ENCODE measurements at places on chromosomes 7 and 10. TPM values are rescaled to one million over a fixed set of nuclear protein-coding genes. Genes with fewer than 3 reads are reported as not detected.
A peak's percentile ranks its signal among the peaks of the same experiment; 100 is the strongest.

- no peak for DNase-seq
Measured at GRCh38 chr7:31786326-31786725, 99.3 kb downstream of the PPP1R17 start.

TMEM229A gene
- not detected for total RNA-seq

GNGT1 gene
- total RNA-seq = not detected

GRCh38 chr10:132644527-132645246, 107.1 kb downstream of the INPP5A start:
- no peak for DNase-seq

GPR26 gene
- total RNA-seq = not detected

FRAT2 gene
- total RNA-seq = 3.0 TPM

CUZD1 gene
- 1.7 TPM for total RNA-seq

- no peak for DNase-seq
Measured at GRCh38 chr10:105044902-105045301, 403.8 kb downstream of the SORCS3 start.

DNA sequence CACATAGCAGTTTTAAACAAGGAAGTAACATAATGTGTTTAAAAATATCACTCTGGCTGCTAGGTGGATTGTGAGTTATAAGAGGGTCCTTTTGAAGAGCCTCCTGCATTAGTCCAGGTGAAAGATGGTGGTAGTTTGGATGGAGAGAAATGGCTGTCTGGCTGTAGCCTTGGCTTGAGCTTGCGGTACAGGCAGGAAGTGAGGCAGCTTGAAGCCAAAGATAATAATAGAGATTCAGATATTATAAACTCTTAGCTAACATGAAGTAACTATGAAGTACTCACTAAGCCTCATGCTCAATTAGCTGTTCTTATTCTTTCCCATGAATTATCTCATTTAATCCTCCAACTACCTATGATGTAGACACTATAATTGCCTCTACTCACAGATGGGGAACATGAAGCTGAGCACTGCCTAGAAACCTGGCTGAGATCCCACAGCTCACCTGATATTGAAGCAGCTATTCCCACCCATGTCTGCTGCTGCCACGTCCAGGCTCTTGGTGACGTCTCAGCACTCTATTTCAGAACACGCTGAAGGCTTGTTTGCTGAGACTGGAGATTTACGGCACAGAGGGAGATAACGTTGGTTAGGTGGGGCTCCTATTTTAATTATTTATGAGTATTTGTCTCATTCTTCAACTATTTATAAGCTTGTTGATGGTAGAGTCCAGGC, 10.4 kb downstream of the C10orf120 start:
- DNase-seq = no peak

NUTM2B gene
- total RNA-seq = 0.30 TPM

DNA sequence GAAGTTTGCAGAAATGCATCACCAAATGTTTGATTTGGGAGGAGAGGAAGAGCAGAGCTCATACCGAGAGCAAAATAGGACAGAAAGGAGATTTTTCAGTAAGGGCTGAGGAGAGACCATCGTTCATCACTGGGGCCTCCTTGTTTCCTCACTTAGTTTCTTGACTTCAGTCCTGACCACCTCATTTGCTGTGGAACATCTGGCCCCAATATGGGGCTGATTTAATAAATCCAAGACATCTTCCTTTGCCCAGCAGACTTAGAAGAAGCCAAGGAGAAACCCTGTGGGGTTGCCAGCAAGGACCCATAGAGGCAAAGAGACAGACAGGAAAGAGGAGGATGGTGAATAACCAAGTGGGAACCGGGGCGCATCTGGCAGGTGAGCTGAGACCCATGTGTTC, 60.4 kb downstream of the CHST3 start:
- no peak for DNase-seq

PTPRE gene
- total RNA-seq = 31.6 TPM

PNLIPRP1 gene
- total RNA-seq = not detected

KIAA1217 gene
- total RNA-seq = 0.53 TPM

ZNF804B gene
- not detected for total RNA-seq

DNA sequence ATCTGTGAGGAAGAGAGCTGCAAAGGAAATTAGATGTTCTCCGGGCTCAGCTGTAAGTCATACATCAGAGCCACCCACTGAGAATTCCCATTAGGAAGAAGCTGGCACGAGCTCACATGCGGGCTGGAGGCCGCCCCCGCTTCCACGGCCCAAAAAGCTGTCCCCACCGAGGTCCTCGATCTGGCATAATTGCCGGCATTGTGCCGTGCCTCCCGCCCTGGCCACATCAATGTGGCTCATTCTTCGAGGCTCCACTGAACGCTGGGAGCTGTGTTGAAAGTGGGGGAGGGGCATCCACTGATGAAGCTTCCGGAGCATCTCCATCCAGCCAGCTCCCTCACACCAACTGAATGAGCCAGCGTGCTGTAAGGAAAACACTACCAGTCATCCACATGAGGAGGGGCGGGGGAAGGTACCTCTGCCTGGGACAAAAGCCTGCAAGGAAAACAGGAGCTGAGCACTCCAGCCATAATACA, 173.1 kb downstream of the PTPRN2 start:
- DNase-seq = no peak

DNA sequence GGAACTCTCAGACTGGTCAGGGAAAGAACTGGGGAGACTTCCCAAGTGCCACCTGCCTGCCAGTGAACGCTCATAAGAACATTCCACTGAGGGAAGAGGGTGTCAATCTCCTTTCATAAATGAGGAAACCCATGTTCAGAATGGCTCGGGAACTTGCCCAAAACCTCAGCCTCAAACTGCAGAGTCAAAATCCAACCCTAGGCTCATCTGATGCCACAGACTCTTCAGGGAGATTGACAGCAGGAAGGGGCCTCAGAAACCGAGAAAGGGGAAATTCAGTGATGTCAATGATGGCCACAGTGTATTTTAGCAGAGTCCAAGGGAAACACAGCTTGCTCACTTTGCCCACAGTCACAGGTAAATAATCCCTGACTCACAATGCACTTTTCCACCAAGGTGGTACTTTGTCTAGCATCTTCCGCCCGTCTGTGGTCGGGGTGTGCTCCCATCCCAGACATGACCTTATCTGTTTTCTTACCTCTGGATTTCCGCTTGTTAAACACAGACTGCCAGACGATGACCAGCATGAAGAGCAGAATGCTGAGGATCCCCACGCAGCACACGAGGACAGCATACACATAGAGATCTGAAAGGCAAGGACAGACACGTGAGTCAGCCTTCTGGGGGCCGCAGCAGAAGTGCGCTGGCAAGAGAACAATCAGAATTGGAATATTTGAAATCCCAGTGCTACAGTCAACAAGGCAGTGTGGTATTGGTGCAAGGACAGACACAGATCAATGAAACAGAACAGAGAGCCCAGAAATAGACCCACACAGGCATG, 38.4 kb downstream of the VSTM4 start:
- peak; percentile 43 for DNase-seq

ANXA8L1 gene
- total RNA-seq = not detected

- no peak for DNase-seq
Measured at GRCh38 chr7:93015101-93015778, 102.5 kb downstream of the SAMD9 start.

GRCh38 chr7:69218576-69218975, 379.7 kb upstream of the AUTS2 start:
- no peak for DNase-seq
